SK-MEL-5 (cell line): ENCODE measurements at places on chromosomes 12 and 14.
A peak's percentile ranks its signal among the peaks of the same experiment; 100 is the strongest.

DNA sequence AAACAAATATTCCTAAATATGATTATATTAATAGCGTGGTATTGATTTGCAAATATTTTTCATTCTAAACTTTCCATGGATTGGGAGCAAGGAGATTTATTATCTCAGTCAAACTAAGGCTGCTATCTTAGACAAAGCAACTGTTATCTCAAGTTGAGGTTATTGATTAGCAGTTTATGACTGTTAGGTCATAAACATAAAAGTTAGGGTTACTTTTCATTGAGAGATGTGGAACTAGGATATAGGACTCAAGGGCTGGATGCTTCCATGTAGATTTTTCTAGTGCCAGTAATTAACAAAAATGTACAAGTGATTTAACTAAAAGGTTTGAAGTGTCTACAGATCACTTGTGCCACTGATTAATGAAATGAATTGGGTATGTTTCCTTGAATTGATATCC is 19.1 kb downstream of the SCFD1 start:
- no peak for DNase-seq

DNA sequence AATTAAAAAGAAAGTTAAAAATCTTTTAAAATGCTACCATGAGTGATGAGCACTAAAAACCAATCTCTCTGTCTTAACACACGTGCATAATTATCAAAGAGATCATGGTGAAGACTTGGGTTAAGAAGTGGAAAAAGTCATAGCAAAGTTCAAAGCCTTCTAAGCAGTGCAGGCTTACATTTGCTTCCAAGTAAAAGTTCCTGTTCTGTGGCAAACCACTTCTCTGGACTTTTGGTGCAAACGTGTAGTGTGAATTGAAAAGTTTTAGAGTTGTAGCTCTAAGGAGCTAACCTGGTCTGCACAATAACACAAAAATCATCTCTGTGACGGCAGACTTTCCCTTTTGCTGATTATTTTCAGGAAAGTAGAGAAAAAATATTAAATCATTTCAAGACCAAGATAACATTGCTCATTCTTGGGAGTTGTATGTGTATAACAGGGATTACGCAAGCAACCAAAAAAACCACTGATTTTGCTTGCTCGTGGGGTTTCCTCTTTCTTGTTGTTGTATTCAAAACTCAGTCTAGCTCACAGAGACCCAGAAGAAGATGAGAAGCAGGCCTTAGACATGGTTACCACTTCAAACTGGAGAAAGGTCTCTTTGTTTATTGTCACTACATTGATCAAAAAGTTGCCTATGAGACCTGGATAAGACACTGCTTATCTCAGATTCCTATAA is 2.3 kb upstream of the GLIPR1 start:
- DNase-seq: no peak

- no peak for DNase-seq
These were observed 269.0 kb downstream of the NOVA1 start for GRCh38 chr14:26328791-26329190.

GRCh38 chr12:124175704-124176103 is 119.2 kb upstream of the RFLNA start:
- DNase-seq: no peak

DNA sequence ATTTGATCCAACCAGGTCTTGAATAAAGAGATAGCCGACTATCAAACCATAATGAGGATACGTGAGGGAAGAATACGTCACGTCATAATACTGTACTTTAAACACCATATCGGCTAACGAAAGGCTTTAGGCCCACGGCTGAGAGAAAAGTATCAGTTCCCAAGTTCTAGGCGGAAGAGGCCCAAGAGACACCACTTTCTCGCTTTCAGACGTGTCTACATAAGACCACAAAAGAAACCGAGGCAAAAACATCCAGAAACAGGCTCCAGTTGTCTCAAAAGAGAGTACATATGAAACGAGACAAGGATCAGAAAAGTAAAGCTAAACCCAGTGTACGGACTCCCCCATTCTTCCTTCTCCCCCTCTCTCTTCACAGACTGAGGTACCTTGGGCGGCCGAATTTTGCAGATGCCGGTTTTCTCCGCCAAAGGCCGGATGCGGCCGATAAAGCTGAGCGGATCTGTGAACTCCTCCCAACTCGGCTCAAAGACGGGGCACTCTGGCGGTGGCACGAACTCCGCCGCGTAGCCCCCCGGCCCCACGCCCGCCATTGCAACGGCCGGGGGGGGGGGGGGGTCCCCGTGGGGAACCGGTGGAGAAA is 479 bp downstream of the KDM5A start:
- DNase-seq: peak; percentile 29

GRCh38 chr14:105214324-105214915 is 33.3 kb upstream of the NUDT14 start:
- no peak for DNase-seq

GRCh38 chr14:70735043-70735442 is 74.3 kb downstream of the MAP3K9 start:
- peak; percentile 30 for DNase-seq

DNA sequence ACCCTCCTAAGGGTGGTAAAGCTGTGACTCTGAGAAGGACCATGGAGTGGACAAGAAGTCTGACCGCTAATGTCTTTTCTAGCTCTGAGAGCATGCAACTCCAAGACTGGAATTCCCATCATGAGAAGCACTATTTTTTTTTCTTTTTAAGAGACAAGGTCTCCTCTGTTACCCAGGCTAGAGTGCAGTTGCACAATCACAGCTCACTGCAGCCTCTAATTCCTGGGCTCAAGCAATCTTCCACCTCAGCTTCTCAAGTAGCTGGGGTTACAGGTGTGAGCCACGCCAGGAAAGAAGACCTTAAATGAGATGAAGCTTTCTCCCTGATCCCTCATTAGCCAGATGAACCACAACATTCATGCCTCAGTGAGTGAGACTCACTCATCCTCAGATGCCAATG is 19.2 kb downstream of the VDR start:
- peak; percentile 69 for DNase-seq

- DNase-seq: no peak
These were observed 44.5 kb downstream of the CHGA start for GRCh38 chr14:92967346-92967926.

DNA sequence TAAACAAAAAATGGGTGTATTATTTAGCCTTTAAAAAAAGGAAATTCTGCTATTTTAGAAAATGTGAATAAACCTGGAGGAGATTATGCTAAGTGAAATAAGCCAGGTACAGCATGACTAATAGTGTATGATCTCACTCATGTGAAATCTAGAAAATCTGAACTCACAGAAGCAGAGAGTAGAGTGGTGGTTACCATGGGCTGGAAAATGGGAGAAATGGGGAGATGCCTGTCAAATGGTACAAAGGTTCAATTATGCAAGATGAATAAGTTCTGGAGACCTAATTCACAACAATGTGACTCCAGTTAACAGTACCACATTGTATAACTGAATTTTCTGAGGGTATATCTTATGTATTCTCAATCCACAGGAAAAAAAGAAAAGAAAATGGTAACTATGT is 17.4 kb upstream of the LEMD3 start:
- DNase-seq: peak; percentile 68

- DNase-seq: no peak
These were observed 31.9 kb downstream of the FOS start for GRCh38 chr14:75310295-75311111.

DNA sequence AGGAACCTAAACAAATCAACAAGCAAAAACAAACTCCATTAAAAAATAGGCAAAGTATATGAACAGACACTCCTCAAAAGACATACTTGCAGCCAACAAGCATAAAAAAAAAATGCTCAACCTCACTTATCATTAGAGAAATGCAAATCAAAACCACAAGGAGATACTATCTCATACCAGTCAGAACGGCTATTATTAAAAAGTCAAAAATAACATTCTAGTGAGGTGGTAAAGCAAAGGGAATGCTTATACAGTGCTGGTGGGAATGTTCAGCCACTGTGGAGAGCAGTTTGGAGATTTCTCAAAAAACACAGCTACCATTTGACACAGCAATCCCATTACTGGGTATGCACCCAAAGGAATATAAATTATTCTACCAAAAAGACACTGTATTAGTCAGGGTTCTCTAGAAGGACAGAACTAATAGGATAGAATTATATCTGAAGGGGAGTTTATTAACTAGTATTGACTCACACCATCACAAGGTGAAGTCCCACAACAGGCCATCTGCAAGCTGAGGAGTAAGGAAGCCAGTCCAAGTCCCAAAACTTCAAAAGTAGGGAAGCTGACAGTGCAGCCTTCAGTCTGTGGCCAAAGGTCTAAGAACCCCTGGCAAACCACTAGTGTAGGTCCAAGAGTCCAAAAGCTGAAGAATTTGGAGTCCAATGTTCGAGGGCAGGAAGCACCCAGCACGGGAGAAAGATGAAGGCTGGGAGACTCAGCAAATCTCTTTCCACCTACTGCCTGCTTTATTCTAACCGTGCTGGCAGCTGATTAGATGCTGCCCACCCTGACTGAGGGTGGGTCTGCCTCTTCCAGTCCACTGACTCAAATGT is 101.6 kb upstream of the KRAS start:
- DNase-seq: no peak

DNA sequence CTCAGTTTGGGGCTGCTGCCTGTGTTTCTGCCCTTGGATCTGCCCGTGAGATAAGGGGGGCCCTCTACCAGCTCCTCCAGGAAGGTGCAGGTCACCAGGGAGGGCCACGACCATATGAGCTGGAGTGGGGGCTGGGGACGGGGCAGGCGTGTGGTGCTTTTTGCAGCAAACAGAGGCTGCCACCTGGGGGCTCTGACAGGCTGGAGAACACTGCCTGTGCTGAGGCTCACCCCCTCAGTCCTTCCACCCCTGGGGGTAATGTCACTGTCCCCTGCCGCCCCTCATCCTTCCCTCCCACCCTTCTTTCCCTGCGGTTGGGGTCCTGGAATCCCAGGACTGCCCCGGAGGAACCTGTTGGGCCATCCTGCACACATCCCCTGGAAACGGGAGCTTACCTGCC is 3.2 kb downstream of the PLD4 start:
- no peak for DNase-seq

DNA sequence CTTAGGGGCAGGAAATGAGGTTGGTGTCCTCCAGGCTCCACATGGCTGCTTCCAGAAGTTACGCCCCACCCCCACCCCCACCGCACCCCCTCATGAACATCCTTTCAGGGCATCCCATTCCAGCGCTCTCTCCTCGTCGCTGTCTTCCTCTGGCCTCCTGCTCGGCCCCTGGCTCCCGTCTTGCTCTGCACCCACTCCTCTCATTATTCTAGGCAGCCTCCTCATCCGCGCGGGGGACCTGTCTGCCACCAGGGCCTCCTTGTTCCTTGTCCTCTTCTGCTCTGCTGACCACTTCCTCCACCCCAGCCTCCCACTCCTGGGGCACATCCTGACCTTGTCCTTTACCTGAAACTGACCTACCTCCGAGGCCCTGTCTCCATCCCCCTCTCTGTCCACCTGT is 29.8 kb upstream of the PLEKHG6 start:
- no peak for DNase-seq

DNA sequence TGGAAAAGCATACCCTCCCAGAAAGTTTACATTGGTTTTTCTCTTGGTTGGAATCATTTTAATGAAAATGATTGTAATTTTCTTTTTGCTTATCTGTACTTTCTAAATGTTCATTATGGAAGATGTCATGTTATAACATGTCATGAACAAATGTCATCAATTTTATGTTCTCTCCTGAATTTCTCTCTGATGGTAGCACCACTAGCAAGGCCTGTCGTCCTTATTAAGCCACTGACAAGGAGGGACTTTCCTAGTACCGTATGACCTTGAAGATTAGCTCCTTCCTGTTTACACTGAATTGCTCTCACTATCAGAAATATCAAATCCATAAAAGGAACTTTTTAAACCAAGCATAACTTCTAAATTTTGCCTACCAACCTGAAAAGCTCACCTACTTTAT is 99.0 kb downstream of the ESR2 start:
- DNase-seq: no peak

GRCh38 chr12:50753232-50753769 is 10.6 kb upstream of the ATF1 start:
- DNase-seq: no peak

GRCh38 chr12:115075552-115076170 is 391.7 kb upstream of the TBX3 start:
- peak; percentile 14 for DNase-seq

DNA sequence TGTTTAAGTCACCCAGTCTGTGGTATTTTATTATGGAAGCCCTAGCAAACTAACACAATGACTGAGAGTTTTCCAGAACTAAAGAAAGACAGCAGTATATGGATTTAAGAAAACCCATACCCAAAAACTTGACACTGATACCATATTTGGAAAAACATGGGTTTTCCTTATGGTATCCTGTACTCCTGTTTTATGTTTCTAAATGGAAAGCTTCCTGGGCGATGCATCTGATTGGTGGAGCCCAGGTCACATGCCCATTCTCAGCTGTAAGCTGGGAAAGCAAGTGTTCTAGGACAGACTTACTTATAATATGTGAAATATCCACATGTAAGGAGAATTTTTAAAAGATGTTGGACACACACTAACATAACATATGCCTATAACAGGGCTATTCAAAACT is 4.5 kb upstream of the RNASE4 start:
- peak; percentile 68 for DNase-seq

GRCh38 chr12:124939421-124940142 is 25.1 kb upstream of the UBC start:
- DNase-seq: peak; percentile 96

GRCh38 chr12:26255893-26256645 is 60.7 kb downstream of the SSPN start:
- no peak for DNase-seq

DNA sequence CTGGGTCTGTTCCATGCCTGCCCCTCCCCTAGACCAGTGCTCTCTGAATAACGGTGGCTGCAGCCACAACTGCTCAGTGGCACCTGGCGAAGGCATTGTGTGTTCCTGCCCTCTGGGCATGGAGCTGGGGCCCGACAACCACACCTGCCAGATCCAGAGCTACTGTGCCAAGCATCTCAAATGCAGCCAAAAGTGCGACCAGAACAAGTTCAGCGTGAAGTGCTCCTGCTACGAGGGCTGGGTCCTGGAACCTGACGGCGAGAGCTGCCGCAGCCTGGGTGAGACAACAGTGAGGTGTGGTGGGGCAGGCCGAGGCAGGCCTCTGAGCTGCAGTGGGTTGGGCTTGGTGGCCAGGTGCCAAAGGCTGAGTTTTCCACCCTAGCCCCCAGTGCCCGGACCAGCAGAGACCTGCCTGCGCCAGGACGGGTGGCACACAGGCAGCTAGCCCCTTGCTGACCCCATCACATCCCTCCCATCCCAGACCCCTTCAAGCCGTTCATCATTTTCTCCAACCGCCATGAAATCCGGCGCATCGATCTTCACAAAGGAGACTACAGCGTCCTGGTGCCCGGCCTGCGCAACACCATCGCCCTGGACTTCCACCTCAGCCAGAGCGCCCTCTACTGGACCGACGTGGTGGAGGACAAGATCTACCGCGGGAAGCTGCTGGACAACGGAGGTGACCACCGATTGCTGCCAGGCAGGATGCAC is 28.2 kb upstream of the LRP1-AS start:
- peak; percentile 83 for DNase-seq
